ENCODE measurements at places on chromosomes 4 and X.
A peak's percentile ranks its signal among the peaks of the same experiment; 100 is the strongest.

- DNase-seq: no peak
These were observed 347.1 kb downstream of the FBXW7 start for GRCh38 chr4:152188801-152189200.

DNA sequence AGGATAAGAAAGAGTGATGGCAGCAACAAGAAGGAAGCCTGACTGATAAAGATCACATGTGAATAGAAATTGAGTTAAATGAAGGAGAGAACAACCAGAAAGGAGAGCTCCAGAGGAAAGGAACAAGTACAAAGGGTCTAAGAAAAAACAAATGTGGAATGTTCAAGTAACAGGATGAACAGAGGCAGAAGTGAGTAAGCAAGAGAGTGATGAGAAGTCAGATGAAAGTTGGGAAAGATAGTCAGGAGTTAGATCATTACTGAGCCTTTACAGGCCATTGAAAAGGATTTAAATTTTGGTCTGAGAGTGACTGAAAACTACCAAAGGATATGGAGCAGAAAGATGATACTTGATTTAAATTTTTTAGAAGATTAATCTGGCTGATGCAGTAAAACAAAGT, 38.1 kb downstream of the NFXL1 start:
- no peak for DNase-seq

DNA sequence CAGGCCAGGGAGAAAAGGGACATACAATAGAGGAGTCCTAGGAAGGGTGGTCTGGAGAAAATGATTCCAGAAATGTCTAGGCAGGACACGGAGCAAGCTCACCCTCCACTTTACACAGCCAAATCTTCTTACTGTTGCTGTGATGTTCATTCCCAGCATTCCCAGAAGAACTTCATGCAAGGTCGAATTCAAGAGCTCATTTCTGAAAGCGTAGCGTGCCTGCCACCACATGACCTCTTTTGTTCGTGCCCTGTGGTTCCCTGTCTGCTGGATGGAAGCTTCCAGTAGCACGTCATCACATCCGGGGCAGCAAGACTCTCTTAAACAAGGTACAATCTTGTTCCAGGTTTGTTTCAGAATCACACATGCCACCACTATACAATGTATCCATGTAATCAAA, 57.8 kb downstream of the FAM184B start:
- DNase-seq: no peak

DNA sequence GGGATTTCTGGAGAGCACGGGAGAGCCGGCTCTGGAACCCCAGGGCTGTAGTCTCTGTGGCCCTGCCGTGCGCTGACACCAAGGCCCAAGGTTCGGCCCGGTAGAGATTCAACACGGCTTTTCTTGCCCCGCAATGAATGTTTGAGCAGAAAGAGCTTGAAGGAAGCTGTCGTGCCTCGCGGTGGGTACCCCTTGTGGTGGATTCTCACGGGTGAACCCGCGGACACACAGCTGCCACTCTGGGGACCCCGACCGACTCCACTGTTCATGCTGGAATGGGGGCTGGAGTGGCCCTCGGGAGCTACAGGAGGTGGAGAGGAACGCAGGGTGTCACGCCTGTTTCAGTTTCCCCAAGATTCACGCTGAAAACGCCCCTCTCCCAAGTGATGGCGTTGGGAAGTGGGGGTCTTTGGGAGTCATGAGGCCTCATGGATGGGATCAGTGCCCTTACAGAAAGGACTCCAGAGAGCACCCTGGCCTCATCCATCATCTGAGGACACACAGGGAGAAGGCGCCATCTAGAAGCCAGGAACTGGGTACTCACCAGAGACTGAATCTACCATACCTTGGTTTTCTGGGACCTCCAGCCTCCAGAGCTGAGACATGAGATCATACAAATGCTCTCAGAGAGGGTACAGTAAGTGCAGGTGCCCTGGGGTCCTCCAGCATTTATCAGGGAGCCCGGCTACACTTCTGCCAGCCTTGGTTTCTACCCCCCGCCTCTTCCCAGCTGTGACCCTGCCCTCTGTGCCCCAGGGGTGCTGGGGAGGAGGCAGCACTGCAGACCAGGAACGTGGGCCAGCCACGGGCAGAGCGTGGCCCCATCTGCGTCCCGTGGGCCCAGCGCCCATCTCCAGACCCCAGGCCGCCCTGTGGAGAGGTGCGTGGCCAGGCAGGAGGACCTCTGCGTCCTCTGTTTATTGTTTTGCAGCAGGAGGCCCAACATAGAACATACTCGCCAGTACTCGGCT, 6.4 kb downstream of the SLC25A6 start:
- no peak for DNase-seq

- DNase-seq: no peak
These were observed 216.6 kb downstream of the PDGFC start for GRCh38 chr4:156754832-156755570.

DNA sequence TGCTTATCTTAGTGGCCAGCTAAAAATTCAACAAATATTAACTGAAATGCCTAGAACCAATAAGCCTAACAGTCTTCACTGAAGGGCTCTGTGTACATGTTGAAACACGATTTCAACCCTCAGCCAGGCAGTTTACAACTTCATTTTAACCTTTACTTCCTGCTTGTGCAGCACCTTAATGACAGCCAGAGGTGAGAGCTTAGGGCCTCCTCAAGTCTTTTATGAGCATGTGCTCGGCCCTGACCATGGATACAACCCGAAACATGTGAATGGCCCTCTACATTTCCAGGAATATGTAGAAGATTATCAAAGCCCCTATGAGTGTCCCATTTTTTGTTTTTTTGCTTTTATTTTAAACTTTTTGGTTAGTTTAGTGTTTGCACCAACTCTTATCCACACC, 88.3 kb downstream of the MSN start:
- DNase-seq: no peak

GRCh38 chrX:27555514-27555913, 34.6 kb upstream of the DCAF8L2 start:
- DNase-seq: no peak

DNA sequence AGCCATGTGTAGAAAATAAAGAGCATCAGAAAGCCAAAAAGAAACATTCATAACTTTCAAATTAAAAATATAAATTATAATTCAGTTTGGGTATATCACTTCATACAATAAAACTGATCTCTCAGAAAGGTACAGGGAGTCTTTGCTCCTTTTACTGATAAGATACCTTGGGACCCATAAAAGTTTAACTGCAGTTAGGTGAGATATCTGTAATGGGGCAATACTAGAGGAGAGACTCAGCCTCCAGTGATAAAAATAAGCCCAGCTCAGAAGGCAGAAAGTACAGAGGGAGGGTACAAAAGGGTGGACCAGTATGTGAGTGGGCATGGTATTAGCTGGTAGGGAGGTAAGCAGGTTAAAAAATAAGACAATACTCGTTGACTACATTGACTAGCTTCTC, 180.9 kb upstream of the AGTR2 start:
- no peak for DNase-seq

- no peak for DNase-seq
These were observed 46.0 kb downstream of the TMA16 start for GRCh38 chr4:163540448-163540847.

GRCh38 chrX:153554519-153555167, 37.2 kb downstream of the ATP2B3 start:
- peak; percentile 24 for DNase-seq

DNA sequence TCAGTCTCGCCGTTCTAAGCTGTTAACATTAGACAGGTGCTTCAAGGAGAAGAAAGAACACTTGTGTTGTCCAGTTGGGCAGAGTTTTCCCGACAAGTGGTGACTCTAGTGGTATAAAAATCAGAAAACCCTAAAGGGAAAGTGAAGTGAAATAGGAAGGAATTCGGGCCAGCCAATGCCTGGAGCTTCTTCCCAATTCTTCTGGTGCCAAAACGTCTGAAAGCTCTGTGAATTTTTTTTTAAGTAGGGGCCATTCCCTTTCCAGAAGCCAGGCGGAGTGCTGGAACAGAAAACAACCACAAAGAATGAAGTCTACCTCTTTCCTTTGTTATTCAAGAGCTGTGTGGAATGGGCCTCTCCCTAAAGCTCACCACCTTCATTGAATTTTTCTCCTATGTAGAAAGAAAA, 43.1 kb upstream of the PPARGC1A start:
- DNase-seq: no peak

- no peak for DNase-seq
These were observed 68.3 kb upstream of the RBPJ start for GRCh38 chr4:26252349-26253025.

- no peak for DNase-seq
These were observed 307 bp downstream of the ATG4A start for GRCh38 chrX:108091878-108092291.

DNA sequence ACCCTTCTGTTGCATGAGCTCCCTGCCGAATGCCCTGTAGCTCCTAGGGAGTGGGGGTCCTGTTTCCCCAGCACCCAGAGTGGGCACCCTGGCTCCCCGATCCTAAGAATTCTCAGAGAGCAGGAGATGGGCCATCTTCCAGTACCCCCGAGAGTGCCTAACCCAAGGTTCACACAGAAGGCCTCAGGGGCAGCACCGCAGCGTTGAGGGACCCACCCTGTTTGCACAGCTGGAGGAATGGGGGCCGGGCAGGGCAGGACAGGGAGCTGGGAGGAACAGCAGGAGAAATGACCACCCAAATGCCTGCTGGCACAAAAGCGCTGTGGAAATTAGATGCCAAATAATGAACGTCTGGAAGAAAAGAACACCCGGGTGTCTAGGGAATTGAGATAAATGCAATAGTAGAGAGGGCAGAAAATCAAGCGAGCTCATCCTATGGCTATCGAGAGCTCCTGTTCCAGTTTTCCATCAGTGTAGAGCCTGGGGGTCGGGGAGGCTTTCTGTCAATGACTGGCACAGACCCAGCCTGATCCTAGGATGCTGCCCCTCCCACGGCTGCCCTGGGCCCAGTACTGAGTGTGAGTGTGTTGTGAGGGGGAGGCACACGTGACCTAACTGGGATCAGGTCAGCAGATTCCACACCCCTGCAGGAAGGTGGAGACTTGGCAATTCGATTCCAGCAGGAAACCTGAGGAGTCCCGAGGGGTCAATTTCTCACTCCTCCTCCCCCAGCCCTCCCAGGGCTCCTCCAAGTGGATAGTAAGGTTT, 25.7 kb downstream of the SEPTIN6 start:
- no peak for DNase-seq

- DNase-seq: no peak
These were observed 30.1 kb downstream of the KDM6A start for GRCh38 chrX:44903107-44903506.

- no peak for DNase-seq
These were observed 41.9 kb downstream of the POLR2B start for GRCh38 chr4:57020467-57021101.

DNA sequence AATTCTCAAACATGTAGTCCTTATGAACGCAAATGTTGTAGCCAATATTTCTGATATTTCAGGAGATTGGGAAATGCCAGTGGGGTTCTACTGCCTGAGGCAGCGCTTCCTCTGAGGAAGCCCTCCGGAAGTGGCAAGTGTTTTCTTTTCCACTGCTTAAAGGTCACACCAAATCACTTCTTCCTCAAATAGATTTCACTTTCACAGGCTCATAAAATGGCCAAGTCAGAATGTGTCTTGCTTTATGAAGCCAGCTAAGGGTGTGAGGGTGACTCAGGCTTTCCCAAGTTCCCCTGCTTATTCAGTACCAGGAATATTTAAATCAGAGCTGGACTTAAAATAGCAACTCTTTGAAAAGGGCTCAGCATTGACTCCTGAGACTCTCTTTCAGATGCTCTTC, 514.2 kb upstream of the DIPK2B start:
- DNase-seq: no peak

DNA sequence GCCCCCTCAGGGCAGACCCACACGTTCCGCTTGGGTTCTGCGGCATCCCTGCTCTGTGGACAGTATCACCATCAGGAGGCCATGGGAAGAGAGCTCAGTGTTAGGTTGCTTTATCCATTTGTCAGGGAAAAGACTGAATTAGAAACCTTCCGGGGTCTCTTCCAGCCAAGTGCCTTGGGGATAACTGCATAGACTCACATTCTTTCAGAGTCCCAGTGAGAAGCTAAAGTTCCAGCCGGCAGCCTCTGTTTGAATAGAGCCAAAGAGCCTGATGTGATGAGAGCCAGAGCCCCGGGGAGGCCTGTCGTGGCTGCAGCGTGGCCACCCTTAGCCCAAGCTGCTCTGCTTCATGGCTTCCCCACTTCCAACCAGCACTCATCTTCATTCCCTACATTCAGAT, 85.2 kb downstream of the FHDC1 start:
- no peak for DNase-seq

GRCh38 chrX:7270933-7271332, 123.0 kb upstream of the PUDP start:
- DNase-seq: no peak

GRCh38 chr4:112302320-112303274, 5.4 kb downstream of the ALPK1 start:
- DNase-seq: no peak
